ENCODE measurements at places on chromosomes 3 and 15.

GRCh38 chr15:56919031-56919608 is 676 bp downstream of the TCF12 start:
- DNase-seq, result peak; percentile 63

- peak; percentile 28 for DNase-seq
Measured at GRCh38 chr3:133926736-133927539, 31.3 kb upstream of the RAB6B start.

GRCh38 chr3:185268194-185268962 is 14.5 kb upstream of the EHHADH start:
- DNase-seq, result no peak

DNA sequence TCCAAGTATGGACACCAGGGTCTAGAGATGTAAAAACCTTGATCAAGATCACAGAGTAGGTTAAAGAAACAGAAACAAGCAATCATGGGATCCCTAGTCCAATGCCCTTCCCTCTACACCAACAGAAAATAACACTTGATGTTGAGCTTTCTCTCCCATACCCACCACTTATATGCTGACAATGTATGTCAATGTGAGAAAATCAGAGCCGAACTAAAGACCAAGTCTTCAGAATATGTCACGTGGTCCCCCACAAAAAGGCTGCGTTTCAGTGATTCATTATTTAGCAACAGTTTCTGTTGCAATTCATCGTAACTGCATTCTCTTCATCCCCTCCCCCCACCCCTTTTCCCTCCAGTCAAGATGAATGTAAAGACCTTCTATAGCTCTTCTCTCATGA is 278.9 kb upstream of the STT3B start:
- DNase-seq, result peak; percentile 14

DNA sequence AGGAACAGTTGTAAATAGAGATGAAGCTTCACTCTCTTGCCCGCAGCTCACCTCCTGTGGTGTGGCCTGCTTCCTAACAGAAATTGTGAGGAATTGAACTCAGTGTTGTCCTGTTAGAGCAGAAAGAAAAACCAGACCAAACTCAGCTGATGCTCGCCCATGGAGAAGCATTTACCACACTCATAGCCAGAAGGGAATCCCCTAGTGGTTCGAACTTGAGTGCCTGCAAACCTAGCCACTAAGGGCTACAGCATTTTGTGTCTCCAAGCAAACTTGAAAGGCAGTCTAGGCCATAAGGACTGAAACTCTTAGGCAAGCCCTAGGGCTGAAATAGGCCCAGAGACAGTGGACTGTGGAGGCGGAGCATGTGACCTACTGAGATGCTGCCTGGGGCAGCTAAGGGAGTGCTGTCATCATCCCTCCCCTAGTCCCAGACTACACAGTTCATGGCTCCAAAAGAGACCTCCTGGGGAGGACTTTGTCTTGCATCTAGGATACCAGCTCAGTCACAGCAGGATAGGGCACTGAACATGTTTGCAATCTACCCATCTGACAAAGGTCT is 44.5 kb upstream of the MCTP2 start:
- DNase-seq, result no peak

DNA sequence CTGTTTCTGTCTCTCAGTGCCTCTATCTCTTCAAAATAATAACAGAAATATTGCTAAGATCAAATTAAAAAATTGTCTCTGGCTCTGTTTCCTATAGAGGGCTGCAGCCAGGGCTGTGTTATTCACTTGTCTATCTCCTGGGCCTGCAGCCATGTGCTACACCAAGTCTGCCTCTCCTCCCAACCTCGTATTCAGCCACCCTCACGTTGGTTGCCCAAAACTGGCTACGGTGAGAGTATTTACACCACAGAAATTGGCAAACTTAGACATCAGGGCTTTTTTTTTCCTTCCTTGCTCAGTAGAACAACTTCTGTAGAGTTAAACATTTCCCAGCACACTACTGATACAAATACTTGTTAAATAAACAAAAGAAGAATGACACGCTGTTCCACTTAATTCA is 320.9 kb upstream of the ICE2 start:
- no peak for DNase-seq

DNA sequence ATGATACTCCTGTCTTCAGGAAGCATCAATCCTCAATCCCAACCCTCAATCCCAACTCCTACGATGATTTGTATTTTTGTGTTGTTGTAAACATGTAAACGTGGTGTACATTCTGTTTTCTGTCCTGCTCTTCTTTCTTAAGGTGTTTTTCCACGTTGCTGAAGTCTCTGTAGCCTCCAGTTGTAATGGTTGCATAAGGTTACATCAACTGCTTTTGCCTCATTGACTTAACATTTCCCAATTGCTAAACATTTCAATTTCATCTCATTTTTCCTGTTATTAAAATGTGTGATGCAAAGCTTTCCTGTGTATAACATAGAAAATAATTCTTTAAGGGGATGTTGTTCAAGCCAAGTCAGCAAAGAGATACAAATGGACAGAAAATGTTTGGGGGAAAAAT is 33.4 kb downstream of the HRH1 start:
- DNase-seq, result no peak

DNA sequence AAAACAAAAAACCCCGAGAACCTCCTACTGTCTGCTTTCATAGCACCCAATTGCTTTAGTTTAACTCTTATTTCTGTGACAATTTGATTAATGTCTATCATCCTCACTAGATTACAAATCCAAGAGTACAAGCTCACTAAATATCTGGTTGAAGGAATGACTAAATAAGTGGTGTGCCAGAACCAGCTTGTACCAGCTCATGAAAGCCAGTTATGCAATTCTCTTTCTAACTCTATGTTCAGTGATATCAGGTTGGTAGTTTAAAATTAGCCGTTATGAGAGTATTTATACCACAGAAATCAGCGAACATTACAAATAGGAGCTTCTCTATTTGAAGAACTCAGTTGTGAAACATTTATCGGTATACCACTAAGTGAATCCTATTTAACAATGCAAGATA is 137.2 kb upstream of the MITF start:
- no peak for DNase-seq

DNA sequence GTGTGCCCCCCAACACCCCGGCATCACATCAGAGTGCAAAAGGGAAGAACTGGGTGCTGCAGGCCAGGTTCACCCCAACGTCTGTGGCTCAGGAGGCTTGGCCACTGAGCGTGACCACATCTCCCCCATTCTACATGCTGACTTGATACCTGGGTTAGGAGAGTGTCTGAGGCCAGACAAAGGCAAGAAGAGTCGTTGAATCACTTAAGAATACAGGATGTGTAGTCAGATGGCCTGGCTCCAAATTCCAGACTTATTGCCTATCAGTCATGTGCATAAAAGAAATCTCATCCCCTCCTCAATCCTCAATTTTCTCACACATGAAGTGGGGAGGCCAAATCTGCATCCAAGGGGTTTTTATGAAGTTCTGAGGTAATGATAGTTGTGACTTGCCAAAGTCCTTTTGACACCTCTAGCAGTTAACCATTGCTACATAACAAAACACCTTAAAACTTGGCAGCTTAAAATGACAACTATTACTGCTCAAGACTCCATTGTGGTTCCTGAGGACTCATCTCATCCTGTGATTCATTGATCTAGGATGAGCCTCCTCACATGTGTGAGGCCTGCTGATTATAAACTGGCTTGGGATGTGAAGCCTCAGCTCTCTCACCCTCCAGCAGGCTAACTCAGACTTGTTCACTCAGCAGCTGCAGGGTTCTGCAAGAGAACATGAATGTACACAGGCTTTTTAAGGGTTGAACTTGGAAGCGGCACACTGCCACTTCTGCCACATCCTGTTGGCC is 138.8 kb upstream of the TLE3 start:
- peak; percentile 98 for DNase-seq

DNA sequence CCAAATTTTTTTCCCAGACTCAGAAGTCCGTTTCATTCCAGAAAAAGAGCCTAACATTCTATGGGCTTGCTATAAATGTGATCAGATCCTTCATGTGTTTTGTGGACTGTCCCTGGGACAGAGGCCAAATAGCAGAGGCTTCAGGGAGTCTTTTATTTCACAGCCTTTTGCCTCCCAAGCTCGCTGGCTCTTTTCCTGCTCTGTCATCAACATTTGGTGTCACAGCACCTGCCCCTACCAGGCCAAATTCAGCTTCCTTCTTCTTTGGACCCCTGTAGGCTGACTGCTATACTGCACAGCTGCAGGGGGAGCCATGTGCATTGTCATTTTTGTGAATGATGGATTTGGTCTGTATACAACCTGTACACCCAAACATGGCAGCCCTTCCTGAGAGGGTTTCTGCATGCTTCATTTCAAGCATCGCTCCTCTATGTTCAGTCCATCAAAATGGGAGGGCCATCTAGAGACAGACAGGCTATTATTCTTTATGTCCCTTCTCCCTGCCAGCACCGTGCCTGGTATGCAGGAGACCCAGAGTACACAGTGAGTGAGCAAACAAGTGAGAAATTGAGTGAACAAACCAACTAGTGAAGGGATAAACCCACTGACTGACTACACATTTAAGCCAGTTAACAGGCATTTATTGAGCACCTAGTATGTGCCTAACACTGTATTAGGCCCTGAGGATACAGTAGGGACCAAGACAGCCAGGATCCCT is 17.9 kb upstream of the RPP14 start:
- DNase-seq, result no peak

DNA sequence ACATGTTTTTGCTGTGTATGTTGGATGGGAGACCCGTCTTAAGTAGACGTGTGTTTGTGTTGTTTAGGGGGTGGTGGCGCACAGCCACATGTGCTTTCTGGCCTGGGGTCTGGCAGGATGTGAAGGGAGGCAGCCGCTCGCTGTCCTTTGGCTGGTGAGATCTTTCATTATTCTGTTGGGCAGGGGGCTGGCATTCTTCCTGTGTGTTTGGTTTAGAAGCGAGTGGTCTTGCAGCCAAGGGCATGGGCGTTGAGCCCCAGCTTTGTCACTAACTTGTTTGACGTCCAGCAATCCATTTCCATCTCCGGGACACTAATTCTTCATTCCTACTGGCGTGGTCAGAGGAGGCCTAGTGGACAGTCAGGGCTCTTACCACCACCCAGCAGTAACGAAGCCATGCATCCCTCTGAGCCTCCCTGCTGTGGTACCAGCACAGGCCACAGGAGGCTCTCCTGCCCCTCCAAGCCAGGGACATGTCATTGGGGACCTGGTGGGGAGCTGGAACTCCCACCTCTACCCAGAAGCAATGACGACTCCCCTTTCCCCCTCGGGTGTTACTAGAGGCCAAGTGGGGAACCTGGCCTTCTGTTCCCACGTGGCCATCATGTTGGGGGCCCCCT is 10.7 kb downstream of the THSD4 start:
- DNase-seq, result no peak

DNA sequence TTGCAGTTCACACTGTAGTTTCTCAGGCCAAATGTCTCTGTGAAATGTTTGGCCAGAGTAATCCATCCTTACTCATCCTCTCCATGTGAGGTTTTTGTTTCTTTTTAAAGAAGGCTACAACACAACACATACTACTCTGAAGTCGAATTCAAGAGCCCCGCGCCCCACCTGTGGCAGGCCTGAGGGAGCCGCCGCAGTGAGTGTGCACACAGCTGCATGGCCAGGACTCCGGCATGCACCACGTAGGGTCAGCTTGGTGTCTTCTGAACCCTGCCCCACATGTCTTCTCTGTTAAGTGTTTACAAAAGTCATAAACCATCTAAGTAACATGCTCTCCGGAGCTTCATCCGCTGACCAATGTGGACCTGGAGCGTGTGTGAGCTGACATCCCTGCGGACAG is 58.7 kb downstream of the PGPEP1L start:
- no peak for DNase-seq

- DNase-seq, result peak; percentile 27
Measured at GRCh38 chr3:100782348-100782747, 73.1 kb downstream of the TFG start.

GRCh38 chr3:50320853-50321335 is 1.7 kb downstream of the HYAL2 start:
- DNase-seq, result peak; percentile 44

Data from fibroblast of mammary gland (primary cell).